ENCODE measurements at places on chromosomes 5 and 9.

- DNase-seq, result no peak
These were observed 186.9 kb upstream of the TUT7 start for GRCh38 chr9:86541014-86541570.

- DNase-seq, result no peak
These were observed 374.8 kb downstream of the NFIB start for GRCh38 chr9:13939134-13939533.

DNA sequence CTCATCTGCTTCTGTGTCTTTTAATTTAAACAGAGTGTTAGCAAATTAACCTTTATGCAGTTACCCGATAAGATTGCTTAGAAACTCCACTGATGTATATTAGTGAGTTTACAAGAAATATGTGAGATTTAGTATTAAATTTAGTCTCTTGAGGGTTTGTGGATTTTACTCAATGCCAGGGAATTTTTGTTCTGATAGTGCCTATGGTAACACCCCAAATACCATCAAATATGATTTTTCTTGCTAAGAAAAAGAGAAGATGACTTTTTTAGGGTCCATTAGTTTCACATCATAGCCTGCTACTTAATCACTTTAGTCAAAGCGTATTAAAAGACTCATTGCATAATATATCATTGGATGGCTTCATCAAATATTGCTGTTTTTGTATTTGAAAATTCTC, 224.9 kb downstream of the PCSK5 start:
- no peak for DNase-seq

- no peak for DNase-seq
These were observed 115.3 kb upstream of the PCSK5 start for GRCh38 chr9:75775166-75775565.

GRCh38 chr5:121968910-121969607, 7.3 kb downstream of the SRFBP1 start:
- no peak for DNase-seq

GRCh38 chr5:144467792-144468191, 297.1 kb downstream of the KCTD16 start:
- DNase-seq, result no peak

DNA sequence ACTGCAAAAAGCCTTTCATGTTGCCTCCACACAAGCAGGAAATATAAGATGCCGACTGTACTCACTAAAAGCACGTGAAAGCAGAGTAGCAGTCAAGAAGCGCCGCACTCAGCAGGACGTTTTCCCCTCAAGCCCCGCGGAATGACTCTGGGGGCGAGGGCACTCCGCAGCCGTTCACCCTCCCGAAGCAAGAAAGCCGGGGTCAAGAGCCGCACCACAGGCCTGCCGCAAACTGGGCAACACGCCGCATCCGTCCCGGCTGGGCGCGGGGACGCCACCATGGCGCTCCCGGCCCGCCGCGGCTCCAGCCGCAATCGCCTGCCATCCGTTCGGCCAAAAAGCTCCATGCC, 364 bp downstream of the RPS6 start:
- no peak for DNase-seq

DNA sequence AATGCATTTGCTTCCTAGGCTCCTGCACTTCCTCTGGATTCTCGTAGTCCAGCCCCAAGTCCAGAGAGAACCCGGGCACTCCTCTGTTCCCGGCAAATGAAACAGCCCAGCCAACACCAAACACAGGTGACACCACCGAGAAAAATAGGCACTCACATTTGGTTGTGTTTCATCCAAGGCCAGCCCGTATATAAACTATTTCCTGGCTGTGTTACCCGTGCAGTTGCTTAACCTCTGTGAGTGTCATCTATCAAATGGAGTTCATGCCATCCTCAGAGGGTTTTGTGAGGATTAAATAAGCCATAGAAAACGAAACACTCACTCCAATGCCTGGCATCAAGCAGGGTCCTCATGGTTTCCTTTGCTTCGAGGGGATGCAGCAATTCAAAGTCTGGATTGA, 115.2 kb downstream of the BOD1 start:
- no peak for DNase-seq

DNA sequence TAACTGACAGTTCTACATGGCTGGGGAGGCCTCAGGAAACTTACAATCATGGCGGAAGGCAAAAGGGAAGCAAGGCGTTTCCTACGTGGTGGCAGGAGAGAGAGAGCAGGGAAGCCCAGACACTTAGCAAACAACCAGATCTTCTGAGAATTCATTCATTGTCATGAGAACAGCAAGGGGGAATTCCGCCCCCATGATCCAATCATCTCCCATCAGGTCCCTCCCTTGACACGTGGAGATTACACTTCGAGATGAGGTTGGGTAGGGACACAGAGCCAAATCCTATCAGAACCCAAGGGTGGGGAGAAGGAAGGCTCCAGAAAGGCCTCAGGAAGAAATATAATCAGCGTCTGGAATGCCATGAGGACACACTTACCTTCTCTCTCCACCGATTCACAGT, 34.3 kb downstream of the KIF4B start:
- no peak for DNase-seq

GRCh38 chr5:107502676-107503060, 168.1 kb downstream of the EFNA5 start:
- DNase-seq, result no peak

DNA sequence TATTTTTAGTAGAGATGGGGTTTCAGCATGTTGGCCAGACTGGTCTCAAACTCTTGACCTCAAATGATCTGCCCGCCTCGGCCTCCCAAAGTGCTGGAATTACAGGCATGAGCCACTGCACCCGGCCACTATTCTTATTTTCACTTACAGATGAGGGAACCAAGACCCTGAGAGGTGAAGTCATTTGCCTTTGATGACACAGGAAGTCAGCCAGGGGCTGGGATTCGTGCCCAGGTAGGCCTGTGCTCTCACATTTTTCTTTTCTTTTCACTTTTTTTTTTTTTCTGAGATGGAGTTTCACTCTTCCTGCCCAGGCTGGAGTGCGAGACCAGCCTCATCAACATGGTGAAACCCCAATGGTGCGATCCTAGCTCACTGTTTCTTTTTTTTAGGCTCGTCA, 22.2 kb downstream of the ENG start:
- no peak for DNase-seq

DNA sequence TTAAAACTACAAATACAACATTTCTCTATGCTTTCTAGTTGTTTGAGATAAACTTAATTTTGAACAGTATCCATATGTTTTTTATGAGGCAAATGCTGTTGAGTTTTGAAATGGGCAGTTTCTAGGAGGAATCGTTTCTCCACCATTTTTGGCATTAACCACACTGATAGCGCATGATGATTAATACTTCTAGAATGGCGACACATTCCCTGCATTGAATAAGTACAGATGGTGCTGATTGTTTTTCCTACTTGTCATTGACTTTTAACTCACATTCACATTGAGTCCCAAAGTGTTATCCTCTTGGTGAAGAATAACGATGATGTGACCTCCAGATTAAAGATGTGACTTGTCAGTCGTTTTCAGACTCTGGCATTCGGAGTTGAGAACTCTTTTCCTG, 6.5 kb upstream of the CCDC192 start:
- no peak for DNase-seq

GRCh38 chr5:176384991-176385390, 3.4 kb downstream of the NOP16 start:
- no peak for DNase-seq

DNA sequence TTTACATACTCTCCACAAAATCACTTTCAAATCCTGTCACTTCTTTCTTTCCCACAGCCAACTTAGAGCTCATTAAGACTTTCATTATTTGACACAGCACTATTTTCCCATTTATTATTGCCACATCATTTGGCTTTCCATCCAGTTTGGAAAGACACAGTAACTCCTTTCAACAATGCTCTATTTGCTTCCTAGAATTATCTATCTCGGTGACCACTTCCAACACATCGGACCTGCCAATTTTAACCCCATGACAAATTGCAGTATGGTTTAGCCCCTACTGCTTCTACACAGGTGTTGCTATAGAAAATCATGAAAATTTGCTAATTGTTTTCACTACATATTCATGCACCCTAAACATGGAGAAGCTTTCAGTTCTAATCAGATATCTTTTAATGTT, 190.6 kb upstream of the COX7C start:
- no peak for DNase-seq

GRCh38 chr5:127410959-127411358, 106.5 kb upstream of the PRRC1 start:
- DNase-seq, result no peak

Data from stimulated activated CD8-positive, alpha-beta memory T cell treated with anti-CD3 and anti-CD28 coated beads, Interleukin-4, amount 100 ng/mL, for 48 hours (primary cell).